ENCODE measurements at places on chromosomes 4 and X.

DNA sequence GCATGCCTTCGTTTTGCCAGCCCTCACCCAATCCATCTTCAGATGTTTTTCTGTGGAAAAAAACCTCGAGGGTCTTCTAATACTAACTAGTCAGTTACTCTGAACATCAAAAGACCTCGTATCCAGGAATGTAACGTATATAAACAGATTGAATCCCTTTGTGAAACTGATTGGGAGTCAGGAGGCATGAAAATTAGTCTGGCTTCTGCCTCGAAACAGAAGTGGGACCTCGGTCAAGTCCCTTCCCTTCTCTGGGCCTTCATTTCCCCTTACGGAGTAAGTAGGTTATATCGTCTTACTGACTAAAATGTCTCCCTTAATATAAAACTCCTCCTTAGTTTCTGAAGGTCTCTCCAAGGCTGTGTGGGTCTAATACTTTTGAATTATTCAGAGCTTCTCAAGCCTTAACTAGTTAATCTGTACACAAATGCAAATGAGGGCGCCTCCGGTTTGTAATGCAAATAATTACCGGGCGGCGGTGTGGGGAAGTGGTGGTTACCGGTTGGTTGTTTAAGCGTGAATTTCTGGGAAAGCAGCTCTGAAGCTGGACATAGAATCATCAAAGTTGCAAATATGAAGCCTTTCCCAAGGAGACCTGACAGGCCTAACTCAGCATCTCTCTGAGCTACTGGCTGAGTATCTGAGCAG, 11.4 kb upstream of the NKRF start:
- DNase-seq: no peak

DNA sequence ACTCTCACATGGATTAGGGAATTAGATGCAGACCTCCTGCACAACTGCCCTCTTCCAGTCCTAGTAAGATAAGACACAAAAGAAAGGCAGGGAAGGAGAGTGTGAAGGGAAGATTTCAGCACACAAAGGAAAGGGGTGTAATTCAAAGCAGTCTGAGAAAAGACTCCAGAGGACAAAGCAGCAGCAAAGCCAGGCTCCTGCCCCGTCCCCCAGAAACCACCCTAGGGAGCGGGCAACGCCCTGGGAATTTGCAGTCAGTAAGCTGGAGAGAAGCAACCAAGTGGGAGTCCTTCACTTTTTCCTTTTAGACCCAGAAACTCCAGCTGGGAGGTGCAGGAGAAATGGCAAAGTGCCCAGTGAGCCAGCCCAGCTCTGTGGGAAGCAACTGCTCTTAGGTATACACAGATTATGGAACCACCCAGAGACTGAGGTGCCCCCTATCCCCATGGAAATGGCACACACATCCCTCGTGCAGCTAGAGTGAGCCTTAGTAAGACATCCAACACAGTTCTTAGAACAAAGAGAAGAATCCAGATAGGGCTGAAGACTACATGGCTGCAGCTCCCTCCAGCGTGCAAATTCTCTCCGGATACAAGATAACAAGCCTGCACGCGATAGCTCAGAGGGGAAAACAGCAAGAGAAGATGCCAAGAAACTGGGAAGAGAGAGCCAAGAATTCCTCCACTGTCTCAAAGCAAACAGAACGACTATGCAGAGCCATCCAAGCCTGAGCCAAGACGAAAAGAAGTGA, 26.5 kb upstream of the IRAK1 start:
- DNase-seq: no peak

DNA sequence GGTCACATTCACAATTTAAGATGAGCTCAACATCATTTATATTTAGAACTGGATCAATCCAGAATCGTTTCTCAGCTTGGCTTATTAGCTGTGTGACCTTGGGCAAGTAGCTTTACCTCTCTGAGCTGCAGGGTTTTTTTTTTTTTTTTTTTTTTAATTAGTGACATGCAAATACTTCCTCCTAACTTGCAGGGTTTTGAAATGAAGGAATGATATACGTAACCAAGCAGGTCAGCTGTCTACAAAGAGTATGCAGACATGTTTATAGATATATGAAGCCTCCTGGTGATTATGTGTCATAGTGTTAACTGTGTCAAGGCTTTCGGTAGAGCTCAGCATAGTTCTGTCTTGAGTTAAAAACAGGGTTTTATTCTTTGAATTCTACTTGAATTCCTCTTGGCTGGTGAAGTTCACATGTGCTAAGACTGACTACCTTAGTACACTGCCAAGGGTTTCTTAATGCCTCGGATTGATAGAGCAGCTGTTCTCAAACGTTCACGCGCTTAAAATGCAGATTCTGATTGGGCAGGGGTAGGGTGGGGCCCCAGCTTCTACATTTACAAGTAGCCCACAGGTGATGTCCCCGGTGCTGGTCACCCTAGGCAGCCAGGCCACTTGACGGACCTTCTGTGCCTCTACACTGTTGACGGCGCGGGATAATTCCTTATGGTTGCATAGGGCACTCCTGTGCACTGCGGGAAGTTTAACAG, 654 bp upstream of the STS start:
- no peak for DNase-seq

- no peak for DNase-seq
Measured at GRCh38 chrX:38220415-38221390, at the start of gene SRPX. TSS of gene SRPX (minus strand) at chrX:38220871. CDS start at chrX:38220792, 79 bp downstream.

DNA sequence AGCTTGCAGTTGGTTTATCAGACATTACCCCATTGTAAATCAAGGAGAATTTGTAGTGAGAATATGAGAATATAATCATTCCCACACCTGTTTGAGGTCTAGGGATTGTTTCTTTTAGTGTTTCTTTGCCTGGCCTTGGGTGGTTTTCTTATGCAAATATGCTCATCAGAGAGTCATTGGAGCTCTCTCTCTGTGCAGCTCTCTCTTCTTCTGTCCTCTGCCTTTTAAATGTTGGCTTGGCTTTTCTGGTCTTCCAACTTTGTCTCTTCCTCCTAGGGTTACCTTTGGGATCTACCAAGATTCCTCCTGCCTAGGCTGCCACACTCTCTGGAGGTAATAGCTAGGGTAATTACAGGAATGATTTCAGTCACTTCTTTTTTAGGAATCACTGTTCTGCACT, 102.3 kb upstream of the ARSJ start:
- DNase-seq: no peak

DNA sequence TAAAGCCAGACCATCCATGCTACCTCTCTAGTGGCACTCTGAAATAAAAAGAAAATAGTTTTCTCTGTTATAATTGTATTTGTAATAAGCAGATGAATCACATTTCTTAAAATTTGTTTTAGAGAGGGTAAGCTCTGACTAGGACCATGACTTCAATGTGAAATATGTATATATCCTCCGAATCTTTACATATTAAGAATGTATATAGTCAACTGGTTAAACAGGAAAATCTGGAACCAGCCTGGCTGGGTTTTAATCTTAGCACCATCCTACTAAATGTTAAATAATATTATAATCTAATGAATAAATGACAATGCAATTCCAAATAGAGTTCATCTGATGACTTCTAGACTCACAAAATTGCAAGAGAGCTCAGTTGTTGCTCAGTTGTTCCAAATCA, 1.5 kb downstream of the FGB start:
- no peak for DNase-seq

All from CD4-positive, alpha-beta memory T cell (primary cell).